ENCODE measurements at places on chromosomes 4 and X.

DNA sequence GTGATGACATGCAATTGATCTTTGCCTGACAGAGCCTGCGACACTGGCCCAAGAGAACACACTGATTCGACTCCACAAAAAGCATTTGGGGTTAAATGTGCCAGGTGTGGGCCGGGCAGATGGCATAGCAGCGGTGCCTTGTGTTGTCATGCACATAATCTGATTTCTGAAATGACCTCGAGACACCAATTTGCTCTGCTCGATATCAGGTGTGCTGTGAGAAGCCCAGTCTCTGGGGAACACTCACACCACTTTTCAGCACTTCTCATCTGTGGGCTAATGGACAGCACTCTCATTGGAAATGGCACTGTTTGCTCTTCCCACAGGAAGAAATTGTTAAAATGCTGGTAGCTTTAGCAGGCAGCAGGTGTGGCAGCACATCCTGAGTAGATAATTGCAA, 738.3 kb upstream of the TENM3 start:
- H3K27ac ChIP-seq, result no peak overlapping the region
- H3K27me3 ChIP-seq, result peaks cover 18% of the 10 kb centered on the region
- DNase-seq, result no peak
- H3K4me3 ChIP-seq, result no peak overlapping the region
- no peaks in the 10 kb centered on the region for H3K4me1 ChIP-seq

- H3K36me3 ChIP-seq, result no peaks in the 10 kb centered on the region
- H3K4me1 ChIP-seq, result no peaks in the 10 kb centered on the region
- H3K27ac ChIP-seq, result no peak overlapping the region
- no peaks in the 10 kb centered on the region for H3K27me3 ChIP-seq
- DNase-seq, result no peak
These were observed 107.7 kb downstream of the PHEX start for GRCh38 chrX:22139822-22140221.

DNA sequence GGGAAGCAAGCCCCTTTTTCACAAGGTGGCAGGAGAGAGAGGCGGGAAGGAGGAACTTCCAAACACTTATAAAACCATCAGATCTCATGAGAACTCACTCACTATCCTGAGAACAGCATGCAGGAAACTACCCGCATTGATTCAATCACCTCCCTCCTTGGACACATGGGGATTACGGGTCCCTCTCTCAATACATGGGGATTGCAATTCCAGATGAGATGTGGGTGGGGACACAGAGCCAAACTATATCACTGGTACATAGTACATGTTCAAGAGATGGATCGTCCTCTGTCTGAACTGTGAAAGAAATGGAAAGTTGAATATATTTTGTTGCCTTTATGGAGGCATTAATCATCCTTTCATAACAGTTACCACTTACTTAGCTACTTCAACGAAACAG, 12.8 kb downstream of the EREG start:
- no peak overlapping the region for H3K4me3 ChIP-seq
- peaks cover 25% of the 10 kb centered on the region for H3K4me1 ChIP-seq
- no peaks in the 10 kb centered on the region for H3K27me3 ChIP-seq
- H3K27ac ChIP-seq, result no peak overlapping the region
- H3K36me3 ChIP-seq, result no peaks in the 10 kb centered on the region

DNA sequence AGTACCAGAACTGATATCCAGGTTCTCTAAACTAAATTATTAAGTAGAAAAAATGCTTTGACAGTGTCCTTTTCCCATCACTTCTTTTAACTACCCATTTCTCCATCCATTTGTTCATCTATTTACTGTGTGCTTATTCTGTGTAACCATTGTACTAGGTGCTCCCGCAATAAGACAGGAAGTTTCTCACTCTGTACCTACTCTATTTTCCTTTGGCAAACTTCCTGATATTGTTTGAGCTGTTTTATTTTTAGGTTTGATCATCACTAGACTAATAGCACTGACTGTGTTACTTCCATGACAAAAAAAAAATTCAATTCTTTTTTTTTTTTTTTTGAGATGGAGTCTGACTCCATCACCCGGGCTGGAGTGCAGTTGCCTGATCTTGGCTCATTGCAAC, 102.5 kb upstream of the CASK start:
- H3K27ac ChIP-seq, result peak overlapping the region; percentile 66
- no peak overlapping the region for H3K4me3 ChIP-seq
- no peaks in the 10 kb centered on the region for H3K4me1 ChIP-seq
- H3K36me3 ChIP-seq, result no peaks in the 10 kb centered on the region
- no peak for DNase-seq
- no peaks in the 10 kb centered on the region for H3K27me3 ChIP-seq

- H3K27ac ChIP-seq, result no peak overlapping the region
- no peaks in the 10 kb centered on the region for H3K4me1 ChIP-seq
- no peaks in the 10 kb centered on the region for H3K27me3 ChIP-seq
These were observed 940.6 kb downstream of the PCDH19 start for GRCh38 chrX:99469439-99469838.

DNA sequence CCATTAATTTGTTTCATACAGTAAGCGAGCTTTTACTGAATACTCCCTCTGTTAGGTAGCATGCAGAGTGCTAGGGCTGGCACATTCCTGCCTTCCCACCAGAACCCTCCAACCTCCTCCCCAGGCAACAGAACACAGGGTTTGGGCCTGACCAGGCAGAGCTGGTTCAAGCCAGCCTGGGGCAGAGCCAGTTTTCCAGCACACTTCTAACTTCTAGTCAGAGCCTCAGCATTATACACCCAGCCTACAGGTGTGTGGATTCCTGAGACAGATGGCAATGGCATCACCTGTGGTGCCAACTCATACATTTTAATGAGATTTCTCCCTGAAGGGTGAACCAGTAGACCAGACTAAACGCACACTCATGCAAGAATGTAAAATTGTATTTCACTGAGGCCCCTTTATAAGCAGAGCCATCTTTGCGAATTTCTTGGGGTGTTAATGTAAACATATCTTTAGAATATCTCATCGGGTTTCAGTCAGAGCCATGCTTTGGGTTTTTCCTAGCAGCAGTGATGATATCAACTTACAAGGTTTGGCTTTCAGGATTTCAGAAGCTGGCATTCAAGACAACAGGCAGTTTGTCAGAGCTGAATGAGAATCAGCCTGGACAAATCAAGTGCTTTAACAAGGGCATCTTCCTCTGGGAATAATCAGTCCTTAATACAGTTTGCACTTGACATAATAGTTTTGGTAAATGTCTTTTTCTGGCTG, 92.0 kb downstream of the GATB start:
- H3K36me3 ChIP-seq, result no peaks in the 10 kb centered on the region
- no peak overlapping the region for H3K4me3 ChIP-seq
- H3K27me3 ChIP-seq, result no peaks in the 10 kb centered on the region
- no peak overlapping the region for H3K27ac ChIP-seq

- DNase-seq, result no peak
- peak overlapping the region; percentile 39 for H3K27ac ChIP-seq
- H3K4me1 ChIP-seq, result no peaks in the 10 kb centered on the region
- H3K27me3 ChIP-seq, result no peaks in the 10 kb centered on the region
- no peaks in the 10 kb centered on the region for H3K36me3 ChIP-seq
These were observed 167.3 kb downstream of the SLIT2 start for GRCh38 chr4:20418861-20419451.

Data from transverse colon (tissue), 4 donors.